ENCODE measurements at places on chromosomes 2 and 18. TPM values are rescaled to one million over a fixed set of nuclear protein-coding genes. Genes with fewer than 3 reads are reported as not detected.

- peak; percentile 79 for DNase-seq
Measured at GRCh38 chr2:160207804-160208654, 8.0 kb upstream of the ITGB6 start.

GRCh38 chr2:99691926-99692325 is 202.1 kb upstream of the REV1 start:
- DNase-seq: peak; percentile 86

NEB gene
- total RNA-seq: 1.5 TPM

DNA sequence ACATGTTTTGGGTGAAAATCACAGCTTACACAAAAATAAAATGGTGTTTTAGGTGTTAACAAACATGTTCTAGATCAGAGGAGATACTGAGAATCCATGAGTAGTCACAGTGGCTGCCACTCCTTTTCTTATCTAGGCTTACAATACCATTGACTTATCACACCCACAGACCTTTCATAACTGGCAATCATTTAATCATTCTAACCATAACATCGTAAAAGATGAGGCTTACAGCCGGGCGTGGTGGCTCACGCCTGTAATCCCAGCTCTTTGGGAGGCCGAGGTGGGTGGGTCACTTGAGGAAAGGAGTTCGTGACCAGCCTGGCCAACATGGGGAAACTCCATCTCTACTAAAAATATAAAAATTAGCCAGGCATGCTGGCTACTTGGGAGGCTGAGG is 18.8 kb upstream of the SERPINB5 start:
- no peak for DNase-seq

DNA sequence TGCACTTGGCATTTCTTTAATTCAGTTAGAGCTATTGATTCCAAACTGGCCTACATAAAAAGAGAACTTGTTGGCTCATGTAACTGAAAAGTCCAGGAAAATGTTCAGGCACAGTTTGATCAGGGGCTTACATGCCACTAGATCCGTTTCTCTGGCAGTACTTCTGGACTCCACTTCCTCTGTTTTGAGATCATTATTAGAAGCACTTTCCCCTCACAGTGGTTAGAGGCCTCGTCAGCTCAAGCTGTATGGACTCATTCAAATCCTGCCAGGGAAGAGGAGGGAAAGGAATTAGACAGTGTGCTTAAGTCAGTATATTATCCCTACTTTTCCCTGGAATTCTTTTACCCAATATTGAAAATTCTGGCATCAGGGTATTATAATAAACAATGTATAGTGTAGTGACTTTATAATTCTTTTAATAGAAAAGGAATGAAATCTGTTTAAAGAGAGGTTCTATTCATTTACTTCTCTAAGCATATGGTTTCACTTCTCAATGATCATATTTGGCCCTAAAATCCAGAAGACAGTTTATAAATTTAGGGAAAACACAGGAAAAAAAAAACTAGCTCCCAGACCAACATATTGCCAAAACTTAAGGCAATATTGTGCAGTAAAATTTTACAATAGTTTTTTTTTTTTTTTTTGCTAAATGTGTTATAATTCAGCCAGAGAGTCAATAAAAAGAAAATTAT is 92.0 kb downstream of the ARMC9 start:
- DNase-seq: no peak

GRCh38 chr18:38933322-38933721 is 1367.7 kb upstream of the CELF4 start:
- DNase-seq: no peak

THSD7B gene
- total RNA-seq: 0.59 TPM

DNA sequence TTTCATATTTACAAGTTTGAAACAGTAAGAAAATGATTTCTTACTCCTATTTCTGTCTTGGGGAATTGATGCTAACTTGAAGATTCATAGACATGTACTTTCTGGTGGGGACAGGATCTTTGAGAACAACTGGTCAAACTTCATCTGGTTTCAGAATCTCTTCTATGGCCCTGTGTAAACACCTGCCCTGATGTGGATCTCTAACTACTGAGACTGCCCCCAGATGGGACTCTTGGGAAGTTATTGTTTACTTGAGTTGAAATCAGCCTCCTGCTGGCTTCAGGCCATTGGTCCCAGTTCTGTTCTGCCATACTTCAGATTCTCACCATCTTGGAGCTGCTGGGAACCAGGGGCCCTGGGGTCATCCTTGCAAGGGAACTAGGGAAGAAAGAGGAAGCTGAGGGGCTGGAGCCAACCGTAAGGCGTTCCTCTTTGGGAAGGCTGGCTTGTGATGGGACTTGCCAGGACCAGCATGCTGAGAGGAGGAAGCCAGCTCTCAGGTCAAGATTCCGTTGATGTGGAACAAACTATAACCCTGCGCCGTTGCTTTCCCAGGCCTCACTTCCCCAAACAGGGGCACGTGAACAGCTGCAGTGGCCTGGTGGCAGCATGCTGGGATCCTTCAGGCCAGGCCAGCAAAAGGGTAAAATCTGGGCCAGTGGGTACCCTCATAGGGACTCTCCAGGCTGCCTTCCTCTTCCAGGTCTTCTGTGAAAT is 135.5 kb upstream of the CXCR4 start:
- DNase-seq: peak; percentile 60

GRCh38 chr2:212628586-212628985 is 90.0 kb upstream of the ERBB4 start:
- no peak for DNase-seq

DNA sequence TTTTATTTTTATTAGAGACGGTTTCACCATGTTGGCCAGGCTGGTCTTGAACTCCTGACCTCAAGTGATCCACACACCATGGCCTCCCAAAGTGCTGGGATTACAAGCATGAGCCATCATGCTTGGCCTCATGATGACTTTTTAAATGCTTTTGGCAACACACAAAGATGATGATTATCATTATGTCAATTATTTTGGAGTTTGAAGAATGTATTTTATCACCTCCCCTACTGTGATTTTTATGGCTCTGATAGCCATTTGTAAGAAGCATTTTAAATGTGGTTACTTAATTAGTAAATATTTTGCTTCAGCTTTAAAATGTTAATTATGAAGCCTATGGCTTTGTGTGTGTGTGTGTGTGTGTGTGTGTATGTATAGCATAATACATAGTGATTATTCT is 45.1 kb upstream of the RAB27B start:
- no peak for DNase-seq

UGT1A3 gene
- total RNA-seq: not detected

DNA sequence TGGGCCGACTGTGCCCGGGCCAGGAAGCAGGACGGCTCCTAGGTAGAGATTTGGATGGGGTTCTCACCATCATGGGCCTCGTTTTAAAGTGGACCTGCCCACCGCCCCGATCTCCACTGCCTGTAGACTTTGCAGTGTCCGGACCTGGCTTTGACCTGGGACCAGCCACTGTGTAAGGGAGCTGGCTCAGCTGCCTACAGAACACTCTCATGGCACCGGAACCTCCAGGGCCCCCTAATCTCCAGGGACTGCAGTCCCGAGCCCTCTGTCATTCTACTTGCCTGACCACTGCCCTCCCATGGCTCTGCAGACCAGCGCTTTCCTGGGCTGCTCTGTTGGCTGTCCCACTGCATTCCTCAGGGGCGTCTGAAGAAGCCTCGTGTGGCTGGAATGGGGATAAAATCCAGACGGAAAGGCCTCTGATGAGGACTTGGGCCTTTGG is 120.8 kb downstream of the GLI2 start:
- no peak for DNase-seq

GRCh38 chr2:216596236-216596979 is 36.8 kb upstream of the IGFBP2 start:
- no peak for DNase-seq

DNA sequence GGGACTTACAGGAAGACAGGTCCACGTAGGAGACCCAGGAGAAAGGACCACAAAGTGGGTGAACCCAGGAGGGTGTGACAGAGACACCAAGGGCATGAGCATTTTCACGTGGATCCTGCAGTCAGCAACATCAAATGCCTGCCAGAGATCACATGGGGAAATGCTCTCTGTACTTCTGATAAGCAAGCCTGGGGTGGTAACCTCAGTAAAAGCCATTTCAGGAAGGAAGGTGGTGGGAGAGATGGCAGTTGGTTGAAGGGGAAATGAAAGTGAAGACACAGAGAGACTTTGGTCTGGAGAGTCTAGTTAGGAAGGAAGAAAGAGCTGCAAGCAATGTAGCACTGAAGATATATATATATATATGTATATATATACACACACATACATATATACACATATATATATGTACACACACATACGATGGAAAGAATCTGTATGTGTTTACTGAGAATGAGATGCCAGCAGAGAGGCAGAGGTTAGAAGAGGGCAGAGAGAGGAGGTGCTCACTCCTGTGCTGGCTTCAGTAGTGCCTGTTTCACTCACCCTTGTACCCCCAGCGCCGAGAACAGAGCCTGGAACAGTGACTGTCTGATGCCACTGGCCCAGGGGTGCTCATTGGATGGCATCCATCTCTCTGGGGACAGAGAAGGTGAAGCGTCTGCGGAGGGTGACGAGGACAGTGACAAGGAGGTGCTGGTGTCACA is 314.9 kb downstream of the AFF3 start:
- no peak for DNase-seq

SULT1C2 gene
- 0.48 TPM for total RNA-seq

GRCh38 chr2:234816491-234816890 is 135.3 kb upstream of the SH3BP4 start:
- no peak for DNase-seq

DNA sequence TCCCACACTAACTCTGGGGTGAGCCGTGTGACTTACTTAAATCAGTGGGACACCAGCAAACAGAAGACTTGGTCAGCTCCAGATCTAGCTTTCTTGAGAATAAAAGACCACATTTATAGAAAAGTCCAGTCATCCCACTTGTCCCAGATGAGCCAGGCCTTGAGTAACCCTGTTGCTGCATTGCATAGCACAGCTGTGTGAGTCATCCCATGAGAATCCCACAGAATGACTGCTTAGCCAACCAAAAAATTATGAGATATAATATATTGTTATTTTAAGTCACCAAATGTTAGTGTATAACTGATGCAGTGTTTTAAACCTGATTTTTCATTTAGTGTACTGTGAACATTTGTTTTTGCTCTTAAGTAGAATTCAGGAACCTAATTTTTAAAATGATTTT is 94.2 kb upstream of the FSHR start:
- no peak for DNase-seq

RFX8 gene
- not detected for total RNA-seq

- no peak for DNase-seq
Measured at GRCh38 chr18:26159353-26159752, 25.7 kb downstream of the PSMA8 start.

GRCh38 chr2:168160897-168161296 is 86.5 kb downstream of the STK39 start:
- no peak for DNase-seq

IL36G gene
- total RNA-seq: not detected

MEP1B gene
- total RNA-seq: not detected

RAD51AP2 gene
- total RNA-seq: 0.16 TPM

- no peak for DNase-seq
Measured at GRCh38 chr2:68565858-68566257, 77.5 kb upstream of the PROKR1 start.

KIF5C gene
- 1.2 TPM for total RNA-seq

- no peak for DNase-seq
Measured at GRCh38 chr2:197890168-197890567, 85.8 kb downstream of the PLCL1 start.

RND3 gene
- 20.4 TPM for total RNA-seq

DNA sequence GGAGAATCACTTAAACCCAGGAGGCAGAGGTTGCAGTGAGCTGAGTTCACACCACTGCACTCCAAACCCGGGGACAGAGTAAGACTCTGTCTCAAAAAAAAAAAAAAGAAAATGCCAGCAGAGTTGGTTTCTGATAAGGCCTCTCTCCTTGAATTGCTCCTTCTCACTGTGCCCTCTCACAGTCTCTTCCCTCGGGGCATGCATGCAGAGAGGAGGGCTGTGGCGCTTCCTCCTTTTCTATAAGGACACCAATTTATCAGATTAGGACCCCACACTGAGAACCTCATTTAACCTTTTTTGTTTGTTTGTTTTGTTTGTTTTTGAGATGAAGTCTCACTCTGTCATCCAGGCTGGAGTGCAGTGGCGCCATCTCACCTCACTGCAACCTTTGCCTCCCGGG is 110.5 kb downstream of the ZFP36L2 start:
- no peak for DNase-seq

GRCh38 chr2:182444806-182445205 is 18.0 kb upstream of the PDE1A start:
- no peak for DNase-seq

GRCh38 chr2:74991977-74992376 is 33.5 kb downstream of the POLE4 start:
- no peak for DNase-seq

GRCh38 chr2:121196132-121196848 is 88.7 kb downstream of the TFCP2L1 start:
- DNase-seq: no peak

DYSF gene
- 45.8 TPM for total RNA-seq

VWA3B gene
- total RNA-seq: 0.32 TPM

IL1RL1 gene
- total RNA-seq: 1.3 TPM

KIAA1328 gene
- 3.6 TPM for total RNA-seq

DNA sequence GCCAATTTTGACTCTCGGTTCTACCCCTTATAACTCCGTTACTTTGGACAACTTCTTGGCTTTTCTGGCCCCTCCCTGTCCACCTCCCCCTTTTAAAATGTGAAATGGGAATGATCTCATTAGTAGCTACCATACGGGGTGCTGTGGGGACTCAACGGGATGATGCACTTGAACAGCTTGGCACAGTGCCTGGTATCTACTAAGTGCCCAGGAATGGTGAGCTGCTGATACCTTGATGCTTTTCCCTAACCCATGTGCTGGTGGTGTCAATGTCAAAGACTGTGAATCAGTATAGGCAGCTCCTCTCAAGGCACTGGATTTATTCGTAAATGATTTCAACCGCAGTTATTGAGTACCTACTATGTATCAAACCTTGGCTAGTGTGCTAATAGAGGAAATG is 204.2 kb downstream of the LOXHD1 start:
- no peak for DNase-seq

ZNF521 gene
- 24.5 TPM for total RNA-seq

SERPINB2 gene
- total RNA-seq: not detected

NYAP2 gene
- total RNA-seq: not detected

GRCh38 chr18:41038071-41038470 is 917.0 kb upstream of the PIK3C3 start:
- no peak for DNase-seq

- DNase-seq: no peak
Measured at GRCh38 chr18:12861637-12862036, 22.4 kb downstream of the PTPN2 start.

GRCh38 chr2:12168791-12169388 is 422.5 kb downstream of the LPIN1 start:
- no peak for DNase-seq

DNA sequence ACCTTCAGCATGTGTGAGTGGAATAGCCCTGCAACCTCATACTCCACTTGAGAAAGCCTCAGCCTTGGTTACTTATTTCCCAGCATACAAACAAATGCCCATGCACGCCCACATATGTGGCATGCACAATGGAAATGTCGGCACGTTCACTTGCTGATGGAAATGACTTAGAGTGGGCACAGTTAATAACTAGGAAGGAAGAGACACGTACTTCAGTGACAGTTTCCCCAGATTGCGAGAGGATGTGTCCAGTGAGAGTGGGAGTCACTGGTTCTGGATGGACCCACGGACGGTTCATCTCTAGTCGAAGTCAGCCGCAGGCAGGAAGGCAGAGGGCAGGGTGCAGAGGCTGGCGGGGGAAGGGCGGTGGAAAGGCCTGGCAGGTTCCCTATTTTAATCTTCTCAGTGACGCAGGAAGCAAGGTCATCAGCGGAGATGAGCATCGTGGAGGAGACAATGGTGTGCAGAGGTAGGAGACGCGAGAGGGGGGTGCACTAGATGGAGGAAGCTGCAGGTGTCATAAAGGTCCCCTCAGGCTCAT is 350.7 kb upstream of the MYT1L start:
- DNase-seq: no peak

- DNase-seq: peak; percentile 83
Measured at GRCh38 chr18:44838971-44839666, 158.4 kb downstream of the SETBP1 start.
